ENCODE measurements at places on chromosomes 7 and 10.

DNA sequence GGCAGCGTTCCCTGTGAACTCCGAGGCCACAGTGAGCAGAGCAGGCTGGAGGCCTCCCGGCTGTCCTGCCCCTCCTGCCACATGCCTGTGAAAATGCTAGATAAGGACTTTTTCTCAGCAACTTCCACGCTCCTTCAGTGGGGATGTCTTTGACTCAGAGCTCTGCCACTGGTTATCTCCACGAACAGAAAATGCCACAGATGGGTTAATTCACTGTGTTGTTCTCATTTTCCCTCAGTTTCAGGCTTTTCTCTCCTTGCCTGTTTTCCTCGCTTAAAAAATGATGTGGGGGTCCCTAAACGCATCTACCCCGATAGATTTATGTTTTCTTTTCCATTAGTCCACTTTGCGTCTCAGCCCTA is 51.3 kb downstream of the IKZF1 start:
- no peak for DNase-seq

DNA sequence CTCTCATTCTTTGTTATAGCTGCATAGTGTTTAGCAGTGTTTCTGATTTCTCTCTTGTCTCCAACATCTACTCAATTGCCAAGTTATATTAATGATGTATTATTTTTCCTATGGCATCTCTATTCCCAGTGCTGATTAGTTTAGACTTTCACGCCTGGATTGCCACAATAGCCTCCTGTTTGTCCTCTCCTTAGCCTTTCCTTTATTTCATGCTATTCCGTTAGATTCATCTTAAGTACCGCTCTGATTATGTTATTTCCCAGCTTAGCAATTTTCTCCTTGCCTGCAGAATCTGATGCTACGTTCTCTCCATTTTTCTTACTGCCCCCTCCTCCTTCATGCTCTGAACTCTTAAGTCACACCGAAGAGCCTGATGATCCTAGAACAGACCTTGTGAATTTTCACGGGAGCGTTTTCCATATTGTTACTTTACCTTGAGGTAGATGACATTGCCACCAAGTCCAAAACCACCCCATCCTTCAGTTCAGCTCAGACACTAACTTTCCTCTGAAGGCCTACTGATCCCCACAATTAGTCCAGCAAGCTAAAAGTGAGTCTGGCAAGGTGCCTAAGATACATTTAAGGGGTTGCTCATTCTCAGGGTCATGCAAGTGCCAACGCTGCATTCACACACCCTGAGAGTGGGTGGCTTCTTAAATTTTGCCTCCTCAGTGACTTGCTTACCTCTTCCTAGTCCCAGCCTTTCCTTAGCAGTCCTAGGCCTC is 6.6 kb upstream of the NRF1 start:
- no peak for DNase-seq

GRCh38 chr7:36249091-36249490 is 96.0 kb downstream of the EEPD1 start:
- no peak for DNase-seq

GRCh38 chr7:100568896-100569844 is 4.5 kb downstream of the SAP25 start:
- DNase-seq, result peak; percentile 44

GRCh38 chr7:142248166-142249160 is 9.4 kb downstream of the PRSS58 start:
- no peak for DNase-seq

DNA sequence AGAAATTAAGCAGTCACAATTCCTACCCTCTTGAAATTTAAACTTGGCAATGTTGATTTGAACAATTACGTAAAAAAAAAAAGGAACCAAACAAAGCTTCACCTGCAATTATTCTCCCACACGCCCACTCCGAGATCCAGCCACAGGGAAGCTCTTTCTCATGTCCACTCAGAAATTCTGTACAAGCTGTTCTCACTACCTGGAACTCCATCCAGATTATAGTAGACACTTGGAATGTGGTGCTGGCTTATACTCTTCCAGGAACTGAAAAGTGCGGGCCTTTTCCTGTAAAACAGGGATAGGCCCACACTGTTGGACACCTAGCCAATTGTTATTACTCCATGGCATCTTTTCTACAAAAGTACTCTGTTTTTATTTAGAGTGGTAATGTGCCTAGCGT is 20.3 kb upstream of the TOMM7 start:
- DNase-seq, result no peak

All from HL-60 (cell line).